AML-193 (cell line): ENCODE measurements at places on chromosomes 5 and 9.

DNA sequence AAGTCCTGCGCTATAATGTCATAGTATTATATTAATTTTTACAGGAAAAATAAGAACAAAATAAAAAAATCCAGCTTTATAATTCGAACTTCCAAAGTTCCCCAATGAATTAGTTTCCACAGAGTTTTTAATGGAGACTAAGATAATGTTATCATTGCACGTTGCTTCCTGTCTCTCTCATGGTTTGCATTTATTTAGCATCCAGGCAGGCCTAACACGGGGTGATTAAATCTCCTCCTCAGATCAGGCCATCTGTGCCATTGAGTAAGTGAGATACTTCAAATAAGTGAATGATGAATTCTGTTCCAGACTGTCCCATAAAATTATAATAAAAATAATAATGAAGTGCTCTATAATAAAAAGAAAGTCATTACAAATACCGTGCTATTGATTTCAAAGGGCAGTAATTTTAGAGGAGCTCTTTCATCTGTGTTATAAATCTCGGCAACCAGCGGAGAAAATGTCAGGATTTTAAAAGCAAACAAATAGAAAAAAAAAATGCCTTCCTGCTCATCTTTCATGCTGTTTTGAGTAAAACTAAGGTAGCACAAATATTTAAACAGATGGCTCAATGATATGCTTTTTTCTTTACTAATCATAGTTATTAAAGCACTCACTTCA, 570.6 kb upstream of the ZNF608 start:
- no peak for DNase-seq

DNA sequence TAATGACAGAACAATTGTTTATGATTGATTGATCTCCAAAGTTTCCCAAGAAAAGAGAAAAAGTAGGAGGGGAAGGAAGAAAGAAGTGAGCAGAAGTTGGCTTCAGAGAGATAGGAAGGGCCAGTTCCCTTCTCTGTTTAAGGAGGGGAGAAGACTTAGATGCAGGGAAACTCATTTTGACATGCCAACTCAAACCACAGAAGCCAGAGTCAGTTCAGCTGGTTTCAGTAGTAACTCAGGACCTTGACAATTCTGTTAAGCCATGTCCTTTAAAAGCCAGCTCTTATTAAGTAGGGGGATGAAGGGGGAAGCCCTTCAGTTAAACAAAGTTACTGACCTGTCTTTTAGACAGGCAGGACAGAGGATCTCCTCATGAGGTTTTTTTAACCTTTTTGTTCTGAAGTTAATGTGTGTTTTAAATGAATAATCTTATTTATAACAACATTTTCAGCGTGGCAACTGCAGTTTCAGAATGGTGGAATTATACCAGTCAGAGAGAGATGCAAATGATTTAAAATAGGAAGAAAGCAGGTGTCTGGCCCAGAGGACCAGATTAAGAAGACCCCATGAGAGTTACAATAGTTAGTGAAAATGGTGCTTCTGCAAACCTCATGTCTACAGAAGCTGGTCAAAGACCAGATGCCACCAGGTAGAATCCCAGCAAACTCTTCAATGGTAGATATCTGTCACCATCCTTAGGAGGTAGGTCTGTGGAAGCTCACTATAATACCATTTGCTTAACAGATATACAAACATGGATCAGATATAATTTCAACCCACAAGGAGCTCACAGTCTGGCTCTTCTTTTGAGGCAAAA, 29.3 kb upstream of the ABL1 start:
- DNase-seq, result peak; percentile 14

- DNase-seq, result no peak
These were observed 40.1 kb downstream of the SLC1A1 start for GRCh38 chr9:4530375-4530774.

- DNase-seq, result no peak
These were observed 108.4 kb downstream of the ROR2 start for GRCh38 chr9:91841591-91841990.

DNA sequence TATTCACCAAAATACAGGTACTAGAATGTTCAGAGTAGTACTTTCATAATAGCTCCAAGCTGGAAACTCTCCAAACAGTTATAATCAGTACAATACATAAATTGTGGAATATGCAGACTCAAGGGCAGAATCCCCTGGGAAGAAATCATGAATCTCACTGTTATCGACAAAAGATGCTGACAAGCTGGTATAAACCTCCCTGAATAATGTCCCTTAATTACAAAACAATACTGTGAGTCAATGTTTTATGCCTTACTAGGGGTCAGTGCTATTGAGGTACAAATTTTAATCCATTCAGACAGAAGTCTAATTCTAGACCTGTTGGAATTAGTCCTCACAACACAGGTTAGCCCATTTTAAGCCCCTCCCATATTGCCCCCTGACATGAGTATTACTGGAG, 532.3 kb downstream of the DTWD2 start:
- no peak for DNase-seq

- DNase-seq, result no peak
These were observed 1951.4 kb upstream of the WWC1 start for GRCh38 chr5:166340039-166340438.

- peak; percentile 92 for DNase-seq
These were observed 3.7 kb downstream of the GSN start for GRCh38 chr9:121271368-121272341.

DNA sequence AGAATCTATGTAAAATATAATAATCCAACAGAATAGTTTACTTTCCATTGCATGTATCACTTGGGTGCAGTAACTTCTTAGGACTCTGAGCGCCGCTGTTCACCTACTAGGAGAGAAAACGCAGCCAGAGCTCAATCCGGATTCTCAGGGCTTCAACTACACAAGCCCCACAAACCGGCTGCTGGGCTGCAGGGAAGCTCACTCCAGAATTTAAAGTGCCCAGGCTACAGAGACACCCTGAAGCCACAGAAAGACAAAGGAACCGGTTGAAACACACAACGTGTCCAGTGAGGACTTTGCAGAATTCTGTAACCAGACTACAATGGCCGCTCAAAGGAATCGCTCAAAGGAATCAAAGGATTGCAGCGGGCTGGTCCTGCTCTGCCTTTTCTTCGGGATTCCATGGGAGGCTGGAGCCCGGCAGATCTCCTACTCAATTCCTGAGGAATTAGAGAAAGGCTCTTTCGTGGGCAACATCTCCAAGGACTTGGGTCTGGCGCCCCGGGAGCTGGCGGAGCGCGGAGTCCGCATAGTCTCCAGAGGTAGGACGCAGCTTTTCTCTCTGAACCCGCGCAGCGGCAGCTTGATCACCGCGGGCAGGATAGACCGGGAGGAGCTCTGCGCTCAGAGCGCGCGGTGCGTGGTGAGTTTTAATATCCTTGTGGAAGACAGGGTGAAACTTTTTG, at the start of gene PCDHGA10:
TSS of gene PCDHGA10 (plus strand) at position 134 of the 686 bp plus-strand sequence. CDS start at position 323, 189 bp downstream.
- peak; percentile 69 for DNase-seq

DNA sequence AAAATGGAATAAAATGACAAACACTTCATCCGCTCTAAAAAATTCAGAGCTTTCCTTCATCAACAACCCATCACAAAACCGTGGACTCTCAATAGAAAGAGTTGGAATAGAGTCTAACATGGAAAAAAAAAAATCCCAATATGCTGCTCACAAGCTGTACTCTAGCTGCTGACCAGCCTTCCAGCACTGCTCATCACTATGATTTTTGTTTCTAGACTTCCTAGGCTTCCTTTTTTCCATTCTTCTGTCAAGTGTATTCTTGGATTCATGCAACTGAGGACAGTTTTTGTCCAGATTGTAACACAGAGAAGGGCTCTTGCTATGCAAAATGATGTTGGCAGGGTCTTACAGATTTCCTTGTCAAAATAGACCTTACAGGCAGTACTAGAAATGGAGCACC, 34.5 kb downstream of the RFK start:
- DNase-seq, result no peak

- DNase-seq, result no peak
These were observed 262.5 kb downstream of the TUSC1 start for GRCh38 chr9:25415718-25416117.

- DNase-seq, result peak; percentile 63
These were observed 122.2 kb downstream of the LHX2 start for GRCh38 chr9:124133727-124134126.

GRCh38 chr9:96173640-96174039, 128.3 kb downstream of the HSD17B3 start:
- DNase-seq, result no peak

- no peak for DNase-seq
These were observed 4.6 kb upstream of the SLC6A7 start for GRCh38 chr5:150184990-150185912.

GRCh38 chr9:130490981-130491380, 46.2 kb downstream of the ASS1 start:
- DNase-seq, result no peak

GRCh38 chr5:107673368-107674136, 2.8 kb upstream of the EFNA5 start:
- DNase-seq, result peak; percentile 26

GRCh38 chr5:66864240-66864884, 268.2 kb downstream of the MAST4 start:
- DNase-seq, result peak; percentile 51

- DNase-seq, result no peak
These were observed 248.5 kb downstream of the PRDM9 start for GRCh38 chr5:23755906-23756305.

DNA sequence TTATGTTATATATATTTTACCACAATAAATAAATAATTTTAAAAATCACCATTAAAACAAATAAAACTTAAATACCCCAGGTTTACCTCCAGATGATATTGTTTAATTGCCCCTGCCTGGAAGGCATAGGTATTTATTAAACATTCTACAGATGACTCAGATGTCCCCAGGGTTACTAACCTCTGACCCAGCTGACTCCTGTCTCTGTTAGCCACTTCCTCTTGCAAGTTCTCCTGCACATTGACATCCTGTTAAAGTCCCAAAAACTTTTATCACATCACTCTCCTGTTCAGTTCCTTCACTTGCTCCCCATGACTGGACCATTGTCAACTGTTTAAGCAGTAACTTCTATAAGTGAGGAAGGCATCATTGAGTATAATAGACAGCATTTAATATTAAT, 37.0 kb upstream of the RAB3C start:
- peak; percentile 90 for DNase-seq

- DNase-seq, result peak; percentile 50
These were observed 41.3 kb downstream of the PFDN1 start for GRCh38 chr5:140261403-140262171.

DNA sequence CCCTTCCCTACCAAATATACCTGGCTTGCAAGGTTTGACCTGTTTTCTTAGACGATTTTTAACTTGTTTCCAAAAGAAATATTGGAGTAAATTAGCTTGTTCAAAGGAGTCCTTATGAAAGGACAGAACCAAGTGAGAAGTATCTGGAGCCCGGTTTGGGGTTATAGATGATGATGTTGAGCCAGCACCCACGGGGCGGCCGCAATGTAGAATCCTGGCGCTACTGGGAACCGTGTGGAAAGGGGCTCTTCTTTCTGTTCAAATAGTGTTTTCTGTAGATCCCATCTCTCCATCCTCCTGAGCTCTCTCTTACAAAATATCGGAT, 517 bp upstream of the EXOSC2 start:
- DNase-seq, result no peak

DNA sequence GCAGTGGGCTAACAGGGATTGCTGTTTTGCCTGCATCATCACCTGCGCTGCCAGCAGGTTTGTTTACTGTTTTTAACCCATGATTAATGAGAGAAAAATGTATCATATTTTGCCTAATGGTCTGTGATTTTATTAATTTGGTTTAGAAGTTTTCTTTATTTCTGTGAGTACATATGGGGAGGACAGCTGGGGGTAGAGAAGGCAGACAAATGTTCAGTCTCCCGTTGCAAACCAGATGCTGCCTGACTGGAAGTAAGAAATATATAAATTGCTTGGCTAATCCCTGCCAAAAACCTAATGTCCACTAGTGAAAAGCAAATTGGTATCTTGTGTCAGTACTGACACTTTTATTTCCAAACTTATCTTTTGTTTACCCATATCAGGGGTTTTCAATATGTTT, 1766.1 kb upstream of the C9orf72 start:
- no peak for DNase-seq

- DNase-seq, result no peak
These were observed 18.0 kb downstream of the ZMAT2 start for GRCh38 chr5:140718266-140718592.

GRCh38 chr9:7360513-7360912, 439.1 kb downstream of the DMAC1 start:
- DNase-seq, result no peak

DNA sequence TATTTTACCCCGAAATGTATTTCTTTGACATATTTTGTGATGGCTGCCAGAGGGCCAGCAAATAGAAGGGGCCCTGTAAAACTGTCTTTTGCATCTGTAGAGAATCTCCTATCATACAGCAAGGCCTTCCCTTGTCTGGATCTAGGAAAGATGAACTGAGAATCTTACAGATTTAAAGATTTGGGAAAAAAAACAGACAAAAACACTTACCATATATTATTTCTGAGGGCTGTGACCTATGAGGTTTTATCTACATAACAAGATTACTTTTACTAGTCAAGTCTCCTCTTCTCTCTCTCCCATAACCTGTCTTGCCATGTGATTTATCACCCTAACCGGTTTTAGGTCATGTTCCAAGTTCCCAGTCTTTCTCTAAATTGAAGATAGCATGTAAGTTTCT, 599.2 kb upstream of the CDH6 start:
- no peak for DNase-seq

- no peak for DNase-seq
These were observed 78.3 kb upstream of the NEK6 start for GRCh38 chr9:124179196-124180071.

- DNase-seq, result no peak
These were observed 111.6 kb downstream of the ISL1 start for GRCh38 chr5:51494821-51495220.

GRCh38 chr5:149439899-149440542, 60.9 kb upstream of the IL17B start:
- DNase-seq, result no peak

GRCh38 chr9:7375013-7375511, 424.5 kb downstream of the DMAC1 start:
- DNase-seq, result no peak

DNA sequence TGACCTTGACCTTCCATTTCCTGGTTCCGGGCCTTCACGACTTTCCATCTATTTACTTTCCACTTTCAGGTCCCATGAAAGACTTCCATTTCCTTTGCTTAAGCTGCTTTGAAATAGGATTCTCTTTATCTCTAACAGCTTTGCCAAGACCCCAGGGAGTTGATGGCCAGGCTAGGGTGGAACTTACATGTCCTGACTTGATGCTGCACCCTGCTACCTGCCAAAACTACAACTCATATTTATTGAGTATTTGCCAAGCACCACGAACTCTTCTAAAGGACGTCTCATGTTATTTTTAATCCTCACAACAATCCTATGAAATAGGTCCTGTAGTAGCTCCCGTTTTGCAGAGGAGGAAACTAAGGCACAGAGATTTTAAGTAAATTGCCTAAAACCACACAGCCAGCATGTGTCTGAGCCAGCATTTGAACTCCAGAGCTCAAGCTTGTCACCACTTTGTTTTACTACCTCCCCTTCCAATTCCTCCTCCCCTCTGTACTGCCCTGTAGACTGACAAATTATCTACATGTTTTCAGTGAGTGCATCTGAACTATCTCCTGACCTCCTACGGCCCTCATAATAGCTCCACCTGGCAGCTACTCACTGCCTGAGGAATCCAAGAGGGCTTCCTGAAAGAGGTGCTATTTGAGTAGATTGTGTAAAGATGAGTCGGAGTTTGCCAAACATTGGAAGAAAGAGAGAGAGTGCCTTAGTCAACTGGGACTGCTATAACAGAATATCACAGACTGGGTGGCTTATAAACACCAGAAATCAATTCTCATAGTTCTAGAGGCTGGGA, 38.4 kb upstream of the SMIM23 start:
- DNase-seq, result no peak
